A549 treated with DMSO at 1 μM for 4 hours (cell line): ENCODE measurements at places on chromosomes 3 and 15. TPM values are rescaled to one million over a fixed set of nuclear protein-coding genes. Genes with fewer than 3 reads are reported as not detected.

EXD1 gene
- total RNA-seq: 0.07 TPM in 1 of 5 replicates, not detected in the others

COL6A5 gene
- total RNA-seq: not detected in 5 replicates

BLOC1S6 gene
- total RNA-seq: 18.6 to 24.3 TPM (median 22.2 TPM) in 5 replicates

SSUH2 gene
- total RNA-seq: 0.47 to 1.0 TPM (median 0.90 TPM) in 5 replicates

AQP9 gene
- not detected in 5 replicates for total RNA-seq

CPLX3 gene
- 0.06 TPM in 1 of 5 replicates, not detected in the others for total RNA-seq

CFAP92 gene
- 0.05 TPM in 2 of 5 replicates, not detected in the others for total RNA-seq

SLC7A14 gene
- not detected in 5 replicates for total RNA-seq

GOLGA6L7 gene
- total RNA-seq: not detected in 5 replicates

ZNF502 gene
- 1.5 to 2.6 TPM (median 1.7 TPM) in 5 replicates for total RNA-seq

ARPC4 gene
- 148 to 226 TPM (median 154 TPM) in 5 replicates for total RNA-seq

IRAK2 gene
- total RNA-seq: 21.0 to 30.9 TPM (median 25.8 TPM) in 5 replicates

TMIE gene
- total RNA-seq: 0.07 to 0.30 TPM (median 0.16 TPM) in 5 replicates

CELSR3 gene
- total RNA-seq: 3.7 to 5.5 TPM (median 4.5 TPM) in 5 replicates

P3H2 gene
- 33.5 to 53.7 TPM (median 45.8 TPM) in 5 replicates for total RNA-seq
